ENCODE measurements at places on chromosomes 4 and X. TPM values are rescaled to one million over a fixed set of nuclear protein-coding genes. Genes with fewer than 3 reads are reported as not detected.

DNA sequence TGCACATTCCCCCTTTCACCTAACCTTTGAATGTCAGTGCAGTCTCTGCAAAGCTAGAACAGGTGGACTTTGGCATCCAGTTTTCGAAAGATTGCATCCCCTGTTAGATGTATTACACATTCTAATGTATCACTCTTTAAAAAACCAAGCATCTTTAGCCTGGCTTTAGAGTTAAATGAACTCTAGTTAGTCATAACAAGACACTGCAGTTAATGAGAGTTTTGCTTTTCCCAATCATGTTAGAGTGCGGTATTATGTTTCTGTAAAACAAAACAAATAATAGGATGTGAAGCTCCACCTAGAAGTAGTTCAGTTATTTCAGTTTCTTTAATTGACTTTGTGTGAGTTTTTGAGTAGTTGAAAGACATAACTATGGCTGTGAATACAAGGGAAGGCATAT, 42.2 kb downstream of the PARM1 start:
- H3K27me3 ChIP-seq = no peaks in the 10 kb centered on the region
- peaks cover 14% of the 10 kb centered on the region for H3K4me1 ChIP-seq
- no peak for DNase-seq

GRCh38 chrX:142201113-142201512, 4.0 kb downstream of the MAGEC2 start:
- DNase-seq = no peak
- H3K27ac ChIP-seq = no peak overlapping the region
- H3K4me3 ChIP-seq = no peak overlapping the region
- H3K36me3 ChIP-seq = no peaks in the 10 kb centered on the region

Gene SAT1
- total RNA-seq = 45.1 TPM

Gene CXCL10
- total RNA-seq = not detected

Gene NDNF
- 2.1 TPM for total RNA-seq

DNA sequence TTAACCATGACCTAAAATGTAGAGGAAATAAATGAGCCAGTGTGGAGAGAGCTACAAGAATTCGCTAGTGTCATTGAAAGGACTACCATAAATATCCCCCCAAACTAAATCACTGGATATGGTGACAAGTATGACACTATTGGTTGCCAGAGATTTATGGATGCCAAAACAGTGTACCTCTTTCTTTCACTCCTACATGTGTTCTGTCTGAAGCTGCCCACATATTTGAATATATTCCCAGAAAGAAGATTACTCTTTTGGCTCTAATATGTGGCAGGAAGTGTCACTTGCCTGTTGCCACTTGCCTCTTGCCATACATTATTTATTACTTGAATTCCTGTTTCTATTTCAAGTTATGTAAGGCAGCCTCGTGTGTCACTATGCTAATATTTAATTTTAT, 1573.6 kb downstream of the TECRL start:
- H3K27ac ChIP-seq = no peak overlapping the region
- H3K4me3 ChIP-seq = no peak overlapping the region
- H3K27me3 ChIP-seq = no peaks in the 10 kb centered on the region
- no peaks in the 10 kb centered on the region for H3K4me1 ChIP-seq
- H3K36me3 ChIP-seq = no peaks in the 10 kb centered on the region

- DNase-seq = no peak
- no peaks in the 10 kb centered on the region for H3K36me3 ChIP-seq
- no peaks in the 10 kb centered on the region for H3K27me3 ChIP-seq
- no peaks in the 10 kb centered on the region for H3K4me1 ChIP-seq
- no peak overlapping the region for H3K4me3 ChIP-seq
Observed at GRCh38 chr4:17134565-17134964, 236.1 kb upstream of the LDB2 start.

- H3K4me1 ChIP-seq = peaks cover 23% of the 10 kb centered on the region
- H3K27me3 ChIP-seq = no peaks in the 10 kb centered on the region
- peaks cover 42% of the 10 kb centered on the region for H3K36me3 ChIP-seq
- no peak for DNase-seq
- peak overlapping the region; percentile 21 for H3K4me3 ChIP-seq
Observed at GRCh38 chr4:77002321-77003107, 53.0 kb downstream of the SEPTIN11 start.

Gene SLC26A1
- not detected for total RNA-seq

DNA sequence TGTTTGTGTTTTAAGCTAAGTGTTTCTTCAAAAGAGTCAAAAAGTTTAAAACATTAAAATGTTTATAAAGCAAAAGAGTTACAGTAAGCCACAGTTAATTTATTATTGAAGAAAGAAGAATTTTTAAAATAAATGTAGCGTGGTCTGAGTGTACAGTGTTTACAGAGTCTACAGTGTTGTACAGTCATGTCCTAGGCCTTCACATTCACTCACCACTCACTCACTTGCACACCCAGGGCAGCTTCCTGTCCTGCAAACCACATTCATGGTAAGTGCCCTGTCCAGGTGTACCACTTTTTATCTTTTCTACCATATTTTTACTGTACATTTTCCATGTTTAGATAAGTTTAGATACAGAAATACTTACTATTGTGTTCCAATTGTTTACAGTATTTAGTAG, 239.7 kb upstream of the AGA start:
- DNase-seq = no peak
- no peak overlapping the region for H3K4me3 ChIP-seq
- H3K27ac ChIP-seq = no peak overlapping the region
- no peaks in the 10 kb centered on the region for H3K4me1 ChIP-seq

GRCh38 chr4:153468587-153468986, 2.4 kb downstream of the TMEM131L start:
- DNase-seq = no peak
- no peaks in the 10 kb centered on the region for H3K27me3 ChIP-seq
- H3K4me1 ChIP-seq = peaks cover 71% of the 10 kb centered on the region

- H3K27me3 ChIP-seq = no peaks in the 10 kb centered on the region
- no peak for DNase-seq
- no peak overlapping the region for H3K27ac ChIP-seq
- no peaks in the 10 kb centered on the region for H3K4me1 ChIP-seq
Observed at GRCh38 chr4:112201915-112202505, 29.6 kb upstream of the AP1AR start.

DNA sequence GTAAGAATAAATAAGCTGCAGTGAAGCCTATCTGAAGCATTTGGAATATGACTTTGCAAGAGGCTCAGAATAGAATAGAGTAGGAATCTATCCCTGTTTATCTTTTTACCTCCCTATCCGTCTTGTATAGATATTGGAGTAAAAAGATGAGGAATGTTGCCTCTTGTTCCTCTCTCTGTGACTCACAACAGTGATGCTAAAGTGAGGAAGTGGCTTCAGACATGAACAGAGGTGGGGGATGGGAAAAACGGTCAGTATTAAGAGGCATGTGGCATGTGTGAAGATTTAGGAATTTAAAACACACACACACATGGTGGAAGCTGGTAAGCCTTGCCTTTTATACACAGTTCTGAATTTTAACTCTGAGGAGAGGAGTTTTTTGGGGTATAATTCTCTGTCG, 3.8 kb upstream of the DCAF4L1 start:
- H3K4me3 ChIP-seq = no peak overlapping the region
- no peak for DNase-seq
- no peak overlapping the region for H3K27ac ChIP-seq
- no peaks in the 10 kb centered on the region for H3K27me3 ChIP-seq
- no peaks in the 10 kb centered on the region for H3K36me3 ChIP-seq

DNA sequence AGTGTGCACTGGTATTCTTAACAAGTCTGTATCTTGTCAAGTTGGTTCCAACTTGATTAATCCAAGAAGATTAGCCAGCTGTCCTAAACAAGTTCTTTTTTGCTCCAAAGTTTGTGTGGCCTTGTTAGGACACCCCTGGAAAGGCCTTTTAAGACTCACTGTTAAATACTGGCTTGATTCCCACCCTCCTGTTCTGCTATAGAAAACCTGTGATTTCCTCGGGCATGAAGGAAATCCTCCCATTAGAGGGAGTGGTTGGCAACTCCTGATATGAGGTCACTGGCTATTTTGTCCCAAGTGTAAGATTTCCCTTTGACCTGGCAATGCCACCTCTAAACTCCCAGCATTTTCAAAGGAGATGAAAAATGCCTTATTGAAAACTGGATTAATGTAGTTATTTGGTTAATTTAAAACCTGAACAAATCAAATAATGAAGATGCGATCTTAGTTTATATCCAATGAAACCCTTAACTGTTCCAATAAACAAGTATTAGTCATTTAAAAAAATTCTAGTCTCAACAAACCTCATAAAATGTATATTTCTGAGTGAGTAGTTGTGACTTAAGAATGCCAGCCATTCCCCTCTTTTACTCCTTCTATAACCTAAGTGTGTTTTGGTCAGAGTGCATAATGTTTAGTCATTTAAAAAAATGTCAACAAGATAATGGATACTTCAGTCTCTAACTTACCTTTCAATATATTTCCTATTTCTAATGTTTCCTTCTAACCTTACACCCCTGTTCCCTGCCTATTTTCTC, 94.4 kb downstream of the NPNT start:
- DNase-seq = no peak
- no peaks in the 10 kb centered on the region for H3K27me3 ChIP-seq
- H3K27ac ChIP-seq = peak overlapping the region; percentile 93
- H3K36me3 ChIP-seq = no peaks in the 10 kb centered on the region
- peaks cover 34% of the 10 kb centered on the region for H3K4me1 ChIP-seq
- H3K4me3 ChIP-seq = no peak overlapping the region

- no peak overlapping the region for H3K4me3 ChIP-seq
- peak; percentile 1 for DNase-seq
- no peaks in the 10 kb centered on the region for H3K4me1 ChIP-seq
- no peaks in the 10 kb centered on the region for H3K36me3 ChIP-seq
- H3K27me3 ChIP-seq = no peaks in the 10 kb centered on the region
- no peak overlapping the region for H3K27ac ChIP-seq
Observed at GRCh38 chr4:3229964-3230363, 19.0 kb upstream of the MSANTD1 start.

Gene ADGRG2
- 0.48 TPM for total RNA-seq

Gene CDX4
- total RNA-seq = not detected

Gene L1CAM
- 1.1 TPM for total RNA-seq

DNA sequence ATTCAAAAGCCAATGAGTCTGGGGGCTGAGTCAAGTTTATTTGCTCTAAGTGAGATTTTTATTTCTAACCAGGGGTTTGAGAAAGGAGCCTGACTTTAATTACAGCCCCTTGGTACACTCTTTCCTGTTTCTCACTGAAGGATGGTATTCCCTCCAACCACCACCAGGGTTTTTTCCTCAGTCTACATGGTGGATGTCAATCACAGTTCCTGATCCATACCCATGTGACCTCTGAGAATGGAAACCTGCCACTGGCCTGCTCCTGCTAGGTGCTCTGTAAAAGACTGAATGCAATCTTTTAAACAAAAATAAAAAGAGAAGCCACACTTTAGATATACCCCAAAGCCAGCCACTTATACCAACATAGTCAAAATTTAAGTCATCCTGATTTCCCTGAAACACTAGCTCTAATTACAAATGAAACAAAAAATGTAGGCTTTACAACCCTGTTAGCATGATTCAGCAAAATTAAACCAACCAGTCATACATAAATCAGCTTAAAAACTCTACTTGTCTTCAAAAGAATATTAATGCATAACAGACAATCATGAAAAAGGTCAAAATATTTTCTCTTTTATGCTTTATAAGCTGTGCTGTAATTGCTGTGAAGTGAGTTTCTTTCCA, 112.1 kb upstream of the NWD2 start:
- DNase-seq = no peak
- no peaks in the 10 kb centered on the region for H3K4me1 ChIP-seq
- no peaks in the 10 kb centered on the region for H3K27me3 ChIP-seq
- no peaks in the 10 kb centered on the region for H3K36me3 ChIP-seq
- no peak overlapping the region for H3K4me3 ChIP-seq

DNA sequence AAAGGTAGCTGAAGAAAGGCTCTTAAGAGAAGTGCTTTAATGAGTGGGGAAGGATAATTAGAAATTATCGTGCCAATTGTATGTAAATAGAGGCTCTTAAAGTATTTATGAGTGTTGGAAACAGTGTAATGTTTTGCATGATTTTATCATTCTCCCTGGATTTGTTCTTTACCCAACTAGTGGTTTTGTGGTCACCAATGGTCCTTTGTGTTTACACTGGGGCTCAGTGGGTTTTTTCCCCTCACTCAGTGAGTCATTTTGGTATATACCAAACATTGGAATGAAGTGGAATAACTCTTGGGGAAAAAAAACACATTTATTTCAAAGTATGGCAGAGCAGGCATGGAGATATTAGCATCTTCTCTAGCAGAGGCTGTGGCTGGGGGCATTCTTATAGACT, 20.8 kb upstream of the LGI2 start:
- no peaks in the 10 kb centered on the region for H3K4me1 ChIP-seq
- H3K4me3 ChIP-seq = no peak overlapping the region
- no peaks in the 10 kb centered on the region for H3K27me3 ChIP-seq
- DNase-seq = no peak

- no peak for DNase-seq
- H3K36me3 ChIP-seq = no peaks in the 10 kb centered on the region
- H3K4me3 ChIP-seq = no peak within 1 kb of the TSS
- H3K27me3 ChIP-seq = no peaks in the 10 kb centered on the region
- H3K4me1 ChIP-seq = no peaks in the 10 kb centered on the region
Observed at GRCh38 chrX:30215357-30215843, at the start of gene MAGEB2. Gene MAGEB2, plus strand, starts transcription at chrX:30215563. Its CDS starts 3,018 bp downstream, at chrX:30218581.

DNA sequence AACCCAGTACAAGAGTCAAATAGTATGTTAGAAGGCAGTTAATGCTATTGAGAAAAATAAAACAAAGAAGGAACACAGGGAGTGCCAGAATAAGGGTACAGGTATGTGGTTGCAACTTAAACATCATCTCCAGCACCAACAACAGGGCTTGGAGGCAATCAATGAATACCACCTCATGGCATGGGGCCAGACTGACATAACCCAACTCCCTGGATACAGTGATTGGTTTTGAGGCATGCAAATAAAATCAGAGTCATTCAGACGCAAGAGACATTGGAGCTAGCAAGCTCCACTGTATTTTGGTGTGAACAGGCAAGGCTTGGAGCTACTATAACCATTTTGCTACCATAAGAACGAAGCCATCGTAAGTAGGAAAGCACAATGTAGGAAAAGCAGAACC, 56.7 kb downstream of the PPP3CA start:
- H3K4me3 ChIP-seq = no peak overlapping the region
- H3K27me3 ChIP-seq = no peaks in the 10 kb centered on the region
- peaks cover 37% of the 10 kb centered on the region for H3K4me1 ChIP-seq
- no peaks in the 10 kb centered on the region for H3K36me3 ChIP-seq
- DNase-seq = no peak

DNA sequence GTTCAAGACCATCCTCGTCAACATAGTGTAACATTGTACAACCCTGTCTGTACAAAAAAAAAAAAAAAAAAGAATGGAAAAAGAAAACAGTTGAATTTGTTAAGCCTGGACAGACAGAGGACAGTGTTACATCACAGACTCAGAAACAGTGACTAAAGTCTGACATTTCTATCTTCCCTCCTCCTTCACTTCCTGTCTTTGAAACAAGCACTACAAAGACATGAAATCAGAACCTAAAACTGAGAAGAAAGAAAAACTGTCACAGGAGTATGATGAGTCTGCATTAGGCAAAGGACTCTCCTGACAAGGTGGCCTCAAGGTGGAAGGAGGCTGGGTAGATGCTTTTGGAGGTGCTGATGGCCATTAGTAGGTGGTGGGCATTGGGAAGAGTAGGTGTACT, 126.7 kb downstream of the RBM47 start:
- no peak for DNase-seq
- no peaks in the 10 kb centered on the region for H3K27me3 ChIP-seq
- H3K36me3 ChIP-seq = no peaks in the 10 kb centered on the region
- H3K4me1 ChIP-seq = no peaks in the 10 kb centered on the region
- H3K4me3 ChIP-seq = no peak overlapping the region

Gene PPARGC1A
- 89.3 TPM for total RNA-seq

- H3K27ac ChIP-seq = no peak overlapping the region
- H3K4me3 ChIP-seq = no peak overlapping the region
- no peaks in the 10 kb centered on the region for H3K27me3 ChIP-seq
- no peaks in the 10 kb centered on the region for H3K36me3 ChIP-seq
- H3K4me1 ChIP-seq = no peaks in the 10 kb centered on the region
Observed at GRCh38 chrX:100376576-100376975, 33.5 kb downstream of the PCDH19 start.
